ENCODE measurements at places on chromosomes 2 and 18.

- DNase-seq: no peak
Measured at GRCh38 chr2:235527806-235528469, 34.1 kb downstream of the AGAP1 start.

- DNase-seq: no peak
Measured at GRCh38 chr2:178157574-178157973, 36.7 kb upstream of the OSBPL6 start.

GRCh38 chr2:214577769-214578168 lies 166.9 kb downstream of the VWC2L start:
- DNase-seq: no peak

DNA sequence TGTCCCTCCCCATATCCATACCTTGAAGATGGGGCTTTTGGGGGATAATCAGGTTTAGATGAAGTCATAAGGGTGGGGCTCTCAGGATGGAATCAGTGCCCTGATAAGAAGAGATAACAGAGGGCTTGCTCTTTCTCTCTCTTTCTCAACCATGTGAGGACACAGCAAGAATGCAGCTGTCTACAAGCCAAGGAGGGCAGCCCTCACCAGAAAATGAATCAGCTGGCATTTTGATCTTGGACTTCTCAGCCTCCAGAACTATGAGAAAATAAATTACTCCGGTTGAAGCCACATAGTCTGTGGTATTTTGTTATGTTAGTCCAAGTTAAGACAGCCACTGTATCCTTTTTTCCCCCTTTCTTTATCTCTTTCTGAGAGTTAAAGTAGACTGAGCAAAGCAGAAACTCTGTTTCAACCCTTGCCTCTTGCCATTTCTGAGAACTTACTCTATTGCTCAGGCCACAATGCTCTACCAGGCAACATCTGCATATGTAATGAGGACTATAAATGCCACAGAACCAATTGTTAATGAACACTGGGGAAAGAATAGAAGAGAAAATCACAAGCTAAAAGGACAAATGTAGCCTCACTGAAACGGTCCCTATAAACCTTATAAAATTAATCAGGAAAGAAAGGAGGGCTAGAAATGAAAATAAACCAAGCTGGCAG lies 56.9 kb downstream of the SRBD1 start:
- DNase-seq: peak; percentile 28

DNA sequence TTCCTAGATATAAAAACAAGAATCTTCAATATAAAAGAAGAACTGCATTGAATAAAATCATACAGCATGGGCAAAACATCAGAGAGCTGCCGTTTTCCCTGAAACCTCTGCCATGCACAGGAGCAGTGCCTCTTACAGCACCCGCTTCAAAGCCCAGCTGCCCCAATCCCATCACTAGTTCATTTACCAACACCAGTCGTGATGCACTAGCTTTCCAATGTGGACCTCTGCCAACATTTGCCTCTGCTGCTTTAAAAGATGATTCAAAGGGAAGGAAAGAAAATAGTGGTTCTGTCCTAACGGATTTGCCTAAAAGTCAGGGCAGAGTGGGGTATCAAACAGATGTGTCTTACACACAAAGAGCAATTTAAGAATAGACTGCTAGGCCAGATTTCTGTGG lies 43.4 kb upstream of the AP1S3 start:
- no peak for DNase-seq

DNA sequence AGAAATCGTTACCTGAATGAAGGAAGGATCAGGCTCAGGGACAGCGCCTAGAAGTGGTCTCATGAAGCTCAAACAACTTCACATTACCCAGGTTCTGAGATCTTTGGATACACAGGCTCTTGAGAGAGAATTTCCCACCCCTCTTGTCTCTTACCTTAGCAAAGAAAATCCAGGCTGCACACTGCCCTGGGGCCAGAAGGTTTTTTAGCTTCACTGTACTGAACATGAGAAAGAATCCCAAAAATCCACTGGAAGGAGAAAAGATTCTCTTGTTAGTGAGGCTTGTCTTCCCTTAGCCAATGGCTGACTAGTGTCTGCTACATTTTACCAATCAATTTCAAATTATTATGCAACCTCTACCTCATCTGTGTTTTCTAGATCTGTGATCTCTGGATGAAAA lies 101.0 kb upstream of the RIOK3 start:
- no peak for DNase-seq

GRCh38 chr2:12978066-12978835 lies 261.5 kb downstream of the TRIB2 start:
- DNase-seq: peak; percentile 3

GRCh38 chr18:12839526-12840196 lies 44.4 kb downstream of the PTPN2 start:
- DNase-seq: peak; percentile 85

GRCh38 chr2:191991442-191991841 lies 144.6 kb upstream of the CAVIN2 start:
- DNase-seq: peak; percentile 49

DNA sequence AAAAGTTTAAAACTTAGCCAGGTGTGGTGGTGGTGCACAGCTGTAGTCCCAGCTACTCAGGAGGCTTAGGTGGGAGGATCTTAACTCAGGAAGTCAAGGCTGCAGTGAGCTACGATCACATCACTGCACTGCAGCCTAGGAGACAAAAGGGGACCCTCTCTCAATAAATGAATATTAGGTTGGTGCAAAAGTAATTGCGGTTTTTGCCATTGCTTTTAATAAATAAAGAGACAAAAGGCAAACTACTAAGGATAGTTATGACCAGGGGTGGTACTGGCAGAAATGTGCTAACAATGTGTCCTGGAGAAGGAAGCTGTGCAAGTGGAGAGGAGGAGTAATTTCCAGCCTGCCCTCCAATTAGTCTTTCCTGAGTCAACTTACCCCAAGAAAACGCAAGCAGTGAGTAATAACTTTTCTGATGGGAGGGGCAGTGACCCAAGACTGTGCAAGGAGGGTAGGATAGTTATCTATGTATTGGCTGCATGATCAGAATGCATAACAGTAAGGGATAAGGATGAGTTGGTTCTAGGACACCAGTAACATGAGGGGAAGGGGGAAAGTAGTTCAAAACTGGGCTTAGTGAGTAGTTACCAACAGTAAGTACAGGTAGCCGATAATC lies 1.5 kb downstream of the EXOC6B start:
- DNase-seq: peak; percentile 2

DNA sequence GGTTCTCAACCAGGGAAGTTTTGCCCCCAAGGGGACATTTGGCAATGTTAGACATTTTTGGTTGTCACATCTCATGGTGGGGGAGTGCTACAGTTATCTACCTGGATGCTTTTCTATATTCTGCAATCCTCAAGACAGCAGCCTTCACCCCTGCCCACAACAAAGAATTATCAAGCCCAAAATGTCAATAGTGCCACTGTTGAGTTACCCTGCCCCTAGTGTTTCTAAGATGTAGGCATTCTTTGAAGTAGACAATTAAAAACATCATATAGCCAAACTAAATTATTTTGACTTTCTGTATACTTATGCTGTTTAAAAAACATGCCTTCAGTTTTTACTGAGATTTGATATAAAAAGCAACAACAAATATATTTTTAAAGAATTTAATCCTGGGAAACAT lies 48.0 kb downstream of the ABI2 start:
- peak; percentile 31 for DNase-seq

- DNase-seq: peak; percentile 80
Measured at GRCh38 chr2:85564144-85564563, 2.9 kb upstream of the GGCX start.
